BJ (cell line): ENCODE measurements at places on chromosomes 13 and 19.

GRCh38 chr19:49084206-49085019, 838 bp upstream of the SNRNP70 start:
- no peak for DNase-seq

- no peak for DNase-seq
Measured at GRCh38 chr19:55223291-55224037, 5.1 kb downstream of the TMEM86B start.

GRCh38 chr13:98710521-98710920, 42.0 kb downstream of the SLC15A1 start:
- no peak for DNase-seq

GRCh38 chr13:45174478-45174877, 26.4 kb downstream of the KCTD4 start:
- no peak for DNase-seq

GRCh38 chr19:18776736-18777135, 14.4 kb downstream of the COMP start:
- DNase-seq: no peak

- DNase-seq: no peak
Measured at GRCh38 chr13:111315347-111315995, 5.0 kb upstream of the TEX29 start.

GRCh38 chr13:23461544-23461943, 28.0 kb upstream of the SACS start:
- no peak for DNase-seq

DNA sequence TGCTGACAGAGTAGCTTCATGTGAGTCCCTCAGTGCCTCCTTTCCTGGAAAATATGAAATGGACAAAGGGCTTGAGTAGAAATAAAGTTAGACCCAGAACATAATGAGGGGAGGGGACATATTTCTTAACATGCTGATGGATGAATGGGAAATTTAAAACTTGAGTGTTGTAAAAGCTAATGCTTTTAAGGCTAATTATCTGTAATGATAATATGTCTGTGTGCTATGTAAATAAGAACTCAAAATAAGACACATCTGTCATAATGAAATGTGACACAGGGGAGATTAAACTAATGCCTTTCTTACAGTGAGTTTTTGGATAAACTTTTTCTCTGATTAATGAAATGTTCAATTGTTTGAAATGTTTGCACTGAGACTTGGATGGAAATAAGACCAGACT, 65.8 kb upstream of the RFXAP start:
- DNase-seq: no peak

- DNase-seq: no peak
Measured at GRCh38 chr13:113474179-113474578, 16.3 kb downstream of the DCUN1D2 start.

GRCh38 chr19:6971366-6971765, 49.9 kb downstream of the MBD3L2B start:
- no peak for DNase-seq

DNA sequence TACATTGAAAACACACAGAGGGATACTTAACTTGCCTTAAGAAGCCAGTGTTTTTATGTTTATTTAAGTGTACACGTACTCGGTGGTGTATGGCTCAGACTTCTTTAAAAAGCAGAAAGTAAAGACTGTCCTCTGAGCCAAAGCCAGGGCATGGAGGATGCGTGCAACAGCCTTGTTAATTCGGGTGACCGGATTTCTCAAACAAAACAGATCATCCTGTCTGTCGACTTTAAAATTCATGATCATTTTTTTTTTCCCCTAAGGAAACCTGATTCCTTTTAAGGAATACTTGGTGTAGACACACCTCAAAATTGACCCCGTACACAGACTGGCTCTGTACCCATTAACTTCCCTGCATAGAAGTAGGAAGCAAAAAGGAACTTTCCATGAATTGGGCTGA, 124.7 kb upstream of the RNF113B start:
- no peak for DNase-seq

- DNase-seq: no peak
Measured at GRCh38 chr13:48567515-48568369, 34.9 kb upstream of the RCBTB2 start.

DNA sequence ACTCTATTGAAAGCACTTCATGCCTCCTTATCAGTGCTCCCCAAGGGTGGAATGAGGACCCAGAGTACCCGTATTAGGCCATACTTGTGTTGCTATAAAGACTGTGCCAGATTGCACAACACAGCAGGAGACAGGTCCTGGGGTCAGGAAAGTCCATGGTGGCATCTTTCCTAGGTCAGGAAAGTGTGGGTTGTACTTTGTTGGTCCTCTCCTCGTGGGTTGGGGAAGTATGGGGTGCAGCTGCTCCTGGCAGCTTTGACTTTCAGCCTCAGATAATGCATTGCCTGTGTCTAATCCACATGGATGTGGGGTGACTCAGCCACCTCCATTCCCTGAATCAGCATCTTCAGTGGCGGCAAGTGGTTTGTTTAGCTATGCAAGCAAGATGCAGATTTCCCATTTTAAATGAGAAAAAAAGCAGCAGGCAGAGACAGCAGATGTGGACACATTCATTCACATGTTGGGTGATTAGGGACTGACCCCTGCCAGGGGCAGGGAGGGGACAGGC, 8.4 kb upstream of the CYP2B6 start:
- no peak for DNase-seq

DNA sequence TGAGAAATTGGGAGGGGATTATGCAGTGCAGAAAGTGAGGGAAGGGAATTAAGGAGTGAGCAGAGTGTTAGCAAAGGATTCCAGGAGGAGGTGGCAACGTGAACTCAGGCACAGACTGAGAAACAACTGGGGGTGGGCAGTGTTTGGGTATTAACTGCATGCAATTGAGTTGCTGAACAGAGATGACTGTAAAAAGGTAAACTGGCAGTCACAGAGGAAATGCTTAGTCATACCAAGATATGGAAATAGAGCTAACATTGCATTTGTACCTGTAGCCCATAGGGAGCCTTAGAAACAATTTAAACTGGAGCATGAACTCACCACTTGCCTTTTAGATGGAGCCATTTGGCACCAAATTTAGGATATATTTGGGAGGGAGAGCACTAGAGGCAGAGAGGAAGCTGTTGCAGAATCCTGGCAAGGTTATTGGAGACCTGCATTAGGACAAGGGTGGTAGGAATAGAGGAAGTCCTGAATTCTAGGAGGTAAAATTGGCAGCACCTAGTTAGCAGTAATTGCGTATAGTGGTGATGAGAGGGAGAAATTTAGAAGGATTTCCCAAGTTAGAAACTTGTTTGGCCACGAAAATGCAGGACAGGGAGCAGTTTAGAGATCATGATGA, 100.6 kb upstream of the FRY start:
- DNase-seq: no peak

GRCh38 chr19:5932609-5933262, 18.7 kb downstream of the CAPS start:
- no peak for DNase-seq

DNA sequence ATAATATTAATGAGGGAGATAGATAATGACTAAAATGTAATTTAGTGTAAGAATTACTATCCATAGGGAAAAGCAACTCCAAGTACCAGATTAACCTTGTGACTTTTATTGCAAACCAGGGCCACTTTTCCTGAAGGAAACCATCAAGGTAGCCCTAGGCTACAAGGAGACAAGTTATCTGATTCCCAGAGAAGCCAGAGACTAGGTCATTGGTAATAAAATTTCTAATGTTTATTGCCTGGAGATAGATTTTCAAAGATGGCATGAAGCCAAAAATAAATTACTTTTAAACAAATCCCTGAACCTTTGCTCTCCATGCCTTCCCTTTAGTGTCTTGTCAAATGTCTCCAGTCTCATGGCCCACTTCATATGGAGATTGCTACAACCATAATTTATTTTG, 610.1 kb upstream of the SLC10A2 start:
- no peak for DNase-seq

GRCh38 chr13:97067017-97067895, 73.0 kb upstream of the OXGR1 start:
- no peak for DNase-seq

DNA sequence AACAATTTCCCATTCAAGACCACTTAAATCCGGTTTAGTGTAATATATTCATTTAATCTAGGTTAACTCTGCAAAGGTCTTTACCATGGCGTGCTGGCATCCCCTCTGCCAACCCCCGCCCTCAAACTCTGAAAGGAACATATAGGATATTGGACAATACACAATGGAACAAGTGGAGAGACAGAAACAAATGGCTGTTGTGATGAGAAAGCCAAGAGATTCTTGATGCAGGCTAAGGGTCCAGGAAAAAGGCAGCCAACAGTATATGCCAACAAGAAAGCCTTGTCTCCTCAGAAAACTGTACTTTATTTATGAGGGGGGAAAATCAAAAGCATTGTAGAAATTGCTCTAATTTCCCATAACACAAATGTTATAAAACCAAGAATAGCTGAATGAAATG, 407.3 kb upstream of the SGCG start:
- no peak for DNase-seq

DNA sequence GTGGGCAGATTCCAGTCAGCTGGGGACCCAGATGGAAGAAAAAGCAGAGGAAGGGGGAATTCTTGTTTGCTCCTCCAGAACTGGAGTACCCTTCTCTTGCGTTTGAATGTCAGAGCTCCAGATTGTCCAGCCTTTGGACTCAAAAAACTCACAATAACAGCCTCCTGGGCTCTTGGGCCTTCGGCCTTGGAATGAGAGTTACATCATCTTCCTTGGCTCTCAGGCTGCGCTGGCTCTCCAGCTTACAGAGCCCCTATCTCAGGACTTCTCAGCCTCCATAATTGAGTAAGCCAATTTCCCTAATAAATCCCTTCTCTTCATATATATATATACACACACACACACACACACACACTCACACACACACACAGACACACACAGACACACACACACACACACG, 1215.7 kb upstream of the SLC10A2 start:
- no peak for DNase-seq

GRCh38 chr13:80313668-80314256, 27.2 kb downstream of the SPRY2 start:
- no peak for DNase-seq

DNA sequence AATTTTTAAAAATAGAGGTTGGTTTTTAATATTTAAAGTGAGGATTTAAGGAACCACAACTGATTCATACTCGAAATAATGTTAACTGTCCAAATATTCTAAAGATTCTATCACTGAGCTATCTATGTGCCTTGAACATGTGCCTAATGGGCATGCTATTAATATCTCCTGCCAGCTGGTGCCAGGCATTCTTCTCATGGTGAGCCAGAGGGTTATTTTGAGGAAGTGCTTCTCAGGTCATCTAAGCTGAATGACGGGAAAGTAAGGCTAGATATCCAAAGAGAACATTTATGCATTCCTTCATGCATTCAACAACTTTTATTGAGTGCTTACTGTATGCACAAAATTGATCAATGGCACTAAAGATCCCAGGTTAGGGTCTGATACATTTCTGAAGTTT, 138.2 kb downstream of the PIBF1 start:
- no peak for DNase-seq

DNA sequence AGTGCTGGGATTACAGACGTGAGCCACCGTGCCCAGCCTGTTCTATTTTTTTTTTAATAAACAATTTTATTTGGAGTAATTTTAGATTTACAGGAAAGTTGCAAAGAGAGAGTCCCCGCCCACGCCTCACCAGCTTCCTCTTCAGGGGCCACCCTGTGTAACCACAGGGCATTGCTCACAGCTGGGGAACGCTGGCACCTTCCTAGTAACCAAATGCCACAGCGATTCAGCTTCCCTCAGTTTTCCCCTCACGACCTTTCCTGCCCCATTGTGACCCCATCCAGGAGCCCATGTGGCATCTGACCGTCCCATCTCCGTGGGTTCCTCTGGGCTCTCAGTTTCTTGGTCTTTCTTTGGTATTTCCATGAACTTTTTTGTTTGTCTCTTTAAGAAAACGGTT, 83.9 kb downstream of the GNG7 start:
- no peak for DNase-seq

GRCh38 chr13:44015811-44016210, 136.1 kb downstream of the LACC1 start:
- DNase-seq: no peak
